Activated T-helper 1 cell treated with anti-CD3 and anti-CD28 coated beads, Interleukin-12 subunit alpha, Interleukin-12 subunit beta, Interleukin-2, Interleukin-4 antibody, amounts not matched to agents 30 ng/mL and 10 ng/mL and 1 ng/mL, durations not matched to agents 14 hours and 24 hours and 36 hours (primary cell): ENCODE measurements at places on chromosomes 7 and 10. TPM values are rescaled to one million over a fixed set of nuclear protein-coding genes. Genes with fewer than 3 reads are reported as not detected.

- H3K27ac ChIP-seq = no peak overlapping the region
- no peak for DNase-seq
- no peaks in the 10 kb centered on the region for H3K36me3 ChIP-seq
- H3K4me3 ChIP-seq = no peak overlapping the region
- no peaks in the 10 kb centered on the region for H3K4me1 ChIP-seq
- H3K27me3 ChIP-seq = peaks cover 8% of the 10 kb centered on the region
These were observed 37.1 kb upstream of the BICC1 start for GRCh38 chr10:58475322-58476277.

DNA sequence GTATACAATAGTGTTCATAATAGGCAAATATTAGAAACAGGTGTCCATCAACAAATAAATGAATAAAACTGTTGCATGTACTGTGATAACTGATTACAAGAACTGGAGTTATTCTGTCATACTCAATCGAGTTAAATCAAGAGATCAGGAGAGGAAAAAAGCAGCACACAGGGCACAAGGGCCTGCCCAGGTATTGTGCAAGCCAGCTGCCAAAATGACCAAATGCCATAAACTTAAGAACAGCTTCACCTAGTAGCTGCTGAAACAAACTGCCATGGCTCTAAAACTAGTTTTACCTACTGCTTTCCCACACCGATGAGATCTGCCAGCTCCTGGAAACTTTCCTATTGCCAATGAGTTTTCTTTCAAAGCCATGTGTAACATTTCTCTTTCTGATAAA lies 12.2 kb downstream of the GSAP start:
- no peak overlapping the region for H3K4me3 ChIP-seq
- peaks cover 6% of the 10 kb centered on the region for H3K27me3 ChIP-seq
- peaks cover 1% of the 10 kb centered on the region for H3K36me3 ChIP-seq
- DNase-seq = no peak
- no peak overlapping the region for H3K27ac ChIP-seq
- no peaks in the 10 kb centered on the region for H3K4me1 ChIP-seq

- no peak overlapping the region for H3K27ac ChIP-seq
- H3K4me1 ChIP-seq = no peaks in the 10 kb centered on the region
- no peak for DNase-seq
- no peaks in the 10 kb centered on the region for H3K27me3 ChIP-seq
- no peaks in the 10 kb centered on the region for H3K36me3 ChIP-seq
These were observed 23.3 kb upstream of the PDGFA start for GRCh38 chr7:542713-543500.

DNA sequence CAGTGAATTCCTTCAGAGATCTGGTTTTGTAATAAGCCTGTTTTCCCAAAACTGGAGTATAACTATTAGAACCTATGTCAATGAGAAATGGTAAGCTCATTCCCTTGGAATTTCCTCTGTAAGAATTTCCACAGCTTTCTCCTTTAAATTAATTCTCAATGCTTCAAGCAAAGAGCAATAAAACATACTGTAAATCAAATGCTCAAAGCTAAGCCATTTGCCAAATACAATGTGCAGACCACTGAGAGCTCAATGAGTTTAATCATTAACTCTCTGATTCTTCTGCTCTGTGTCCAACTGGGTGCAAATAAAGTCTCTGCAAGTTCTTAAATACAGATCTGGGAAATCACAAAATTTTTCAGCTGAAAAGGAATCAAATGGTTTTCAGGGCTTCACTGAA lies 227.6 kb upstream of the IMMP2L start:
- no peak for DNase-seq
- H3K4me3 ChIP-seq = no peak overlapping the region
- no peaks in the 10 kb centered on the region for H3K27me3 ChIP-seq
- peaks cover 2% of the 10 kb centered on the region for H3K36me3 ChIP-seq

The HIP1 gene
- 2.3 and 3.3 TPM in 2 replicates for total RNA-seq

The ASB10 gene
- total RNA-seq = not detected in 2 replicates

The GIMAP8 gene
- 9.2 and 9.4 TPM in 2 replicates for total RNA-seq

The LIPK gene
- not detected in 2 replicates for total RNA-seq

GRCh38 chr7:91165846-91166230 lies 98.4 kb upstream of the FZD1 start:
- H3K4me3 ChIP-seq = no peak overlapping the region
- no peak for DNase-seq
- H3K36me3 ChIP-seq = no peaks in the 10 kb centered on the region
- peaks cover 2% of the 10 kb centered on the region for H3K27me3 ChIP-seq

The CNNM1 gene
- 0.20 and 0.21 TPM in 2 replicates for total RNA-seq
